Hindlimb muscle (tissue), 1 donor: ENCODE measurements at places on chromosomes 2 and 18. TPM values are rescaled to one million over a fixed set of nuclear protein-coding genes. Genes with fewer than 3 reads are reported as not detected.

Gene SLC9A4
- polyA plus RNA-seq, result not detected

Gene LRRTM1
- 0.48 TPM for polyA plus RNA-seq

Gene POMC
- polyA plus RNA-seq, result 2.9 TPM

Gene KCNJ13
- polyA plus RNA-seq, result 0.26 TPM

Gene C1D
- 29.8 TPM for polyA plus RNA-seq

Gene HEATR5B
- 14.3 TPM for polyA plus RNA-seq

Gene GPR75
- 1.9 TPM for polyA plus RNA-seq

GRCh38 chr2:11481789-11482472 lies 16.0 kb upstream of the E2F6 start:
- DNase-seq, result no peak

- DNase-seq, result no peak
Observed at GRCh38 chr2:85250045-85250444, 77.7 kb downstream of the TGOLN2 start.

- no peak for DNase-seq
Observed at GRCh38 chr2:3871002-3871401, 167.6 kb downstream of the DCDC2C start.

DNA sequence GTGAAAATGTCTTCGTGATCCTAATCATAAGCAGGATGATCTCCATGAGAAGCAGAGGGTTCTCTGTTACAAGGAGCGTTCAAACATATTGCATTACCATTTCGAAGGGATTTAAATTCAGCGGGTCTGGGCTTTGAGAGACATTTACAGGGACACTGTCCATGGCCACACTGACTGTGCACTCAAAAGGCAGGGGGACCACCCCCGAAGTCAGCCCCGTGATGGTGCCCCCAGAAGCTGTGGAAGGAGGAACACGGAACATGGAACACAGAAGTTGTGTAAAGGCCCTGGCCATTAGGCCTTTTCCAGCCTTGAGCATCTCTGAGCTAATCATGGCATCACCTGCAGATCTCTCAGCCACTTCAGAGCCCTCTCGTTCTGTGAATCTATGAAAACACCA lies 268.4 kb upstream of the MYT1L start:
- no peak for DNase-seq

- DNase-seq, result no peak
Observed at GRCh38 chr18:45349019-45349418, 266.3 kb upstream of the SLC14A2 start.

DNA sequence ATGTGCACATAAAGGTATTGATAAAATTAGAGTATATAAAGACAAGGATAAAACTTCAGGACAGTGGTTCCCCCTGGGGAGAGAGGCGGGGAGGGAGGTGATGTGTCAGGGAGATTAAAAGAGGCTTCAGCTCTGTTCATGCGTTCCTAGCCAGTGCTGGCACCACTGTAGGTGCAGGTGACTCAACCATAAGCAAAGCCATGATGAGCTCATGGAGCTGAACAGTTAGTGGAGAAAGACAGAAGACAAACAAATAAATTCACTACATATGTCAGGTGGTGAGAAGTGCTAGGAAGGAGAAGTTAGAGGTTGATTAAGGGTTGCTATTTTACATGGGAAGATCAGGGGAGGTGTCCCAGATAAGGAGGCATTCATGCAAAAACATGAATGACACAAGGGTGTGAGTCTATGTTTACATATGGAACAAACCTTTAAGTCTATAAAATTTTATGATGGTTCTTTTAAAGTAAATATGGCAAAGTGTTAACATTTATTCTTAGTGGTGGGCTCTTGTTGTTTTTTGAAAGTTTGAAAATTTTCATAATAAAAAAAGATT lies 136.0 kb downstream of the ANKRD44 start:
- no peak for DNase-seq

DNA sequence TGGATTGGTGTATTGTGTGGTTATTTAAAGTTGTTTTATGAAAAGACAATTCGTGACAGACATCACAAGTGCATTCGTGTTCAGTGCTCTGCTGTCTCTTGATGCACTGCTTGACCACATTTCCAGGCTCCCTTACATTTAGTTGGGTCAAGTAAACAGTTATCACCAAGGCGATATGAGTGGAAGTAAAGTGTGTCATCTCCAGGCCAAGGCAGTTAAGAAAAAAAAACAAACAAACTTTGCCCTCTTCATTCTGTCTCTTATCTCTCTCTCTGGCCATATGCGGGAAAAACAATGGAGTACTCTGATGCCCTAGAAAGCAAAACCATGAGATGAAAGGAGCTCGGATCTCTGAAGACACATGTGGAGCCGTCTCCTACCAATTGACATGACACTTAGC lies 131.1 kb downstream of the DSEL start:
- no peak for DNase-seq

DNA sequence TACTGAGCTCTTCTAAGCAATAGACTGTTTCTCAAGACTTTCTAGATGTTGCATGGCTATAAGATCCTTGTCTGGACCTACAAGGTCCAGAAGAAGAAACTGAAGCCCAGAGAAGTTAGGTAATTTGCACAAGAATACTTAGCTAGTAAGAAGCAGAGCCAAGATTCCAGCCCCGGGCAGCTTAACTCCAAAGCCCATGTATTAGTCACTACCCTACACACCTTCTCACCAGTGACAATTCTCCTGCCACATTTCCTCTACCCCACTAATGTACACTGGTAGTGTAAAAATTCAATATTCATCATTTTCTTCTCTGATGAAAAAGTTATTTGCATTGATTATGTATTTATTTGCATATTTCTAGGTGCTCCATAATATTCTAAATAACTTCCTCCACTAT lies 95.5 kb upstream of the CREB1 start:
- DNase-seq, result no peak

DNA sequence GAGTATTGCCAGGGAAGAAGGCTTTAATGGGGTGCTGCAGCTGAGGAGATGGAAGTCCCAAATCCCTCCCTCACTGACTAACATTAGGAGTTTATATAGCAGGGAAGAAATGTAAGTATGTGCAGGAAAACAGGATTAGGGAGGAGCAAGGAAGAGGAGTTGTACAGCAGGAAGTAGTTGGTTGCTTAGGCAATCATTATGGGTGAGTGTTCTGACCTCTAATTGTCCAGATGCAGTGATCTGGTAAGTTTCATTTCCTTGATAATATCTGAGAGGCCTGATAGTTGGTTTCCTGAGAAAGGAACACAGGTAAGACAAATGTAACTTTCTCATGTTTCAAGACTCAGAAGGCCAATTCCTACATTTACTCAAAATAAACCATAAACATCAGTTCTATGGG lies 331.9 kb upstream of the GULP1 start:
- DNase-seq, result no peak

- no peak for DNase-seq
Observed at GRCh38 chr2:173034143-173034542, 41.5 kb upstream of the MAP3K20 start.

GRCh38 chr18:69109686-69110085 lies 291.0 kb upstream of the DOK6 start:
- DNase-seq, result no peak

GRCh38 chr2:10405448-10405847 lies 42.7 kb downstream of the ODC1 start:
- DNase-seq, result peak; percentile 55

- DNase-seq, result no peak
Observed at GRCh38 chr18:70280007-70280925, 8.6 kb upstream of the SOCS6 start.
